NCI-H2029 treated with DMSO at 0.1 percent for 48 hours (cell line): ENCODE measurements at places on chromosomes 4 and X.

- no peak for DNase-seq
Observed at GRCh38 chr4:108695062-108695461, 44.7 kb downstream of the OSTC start.

GRCh38 chrX:153537526-153538295, 20.3 kb downstream of the ATP2B3 start:
- no peak for DNase-seq

DNA sequence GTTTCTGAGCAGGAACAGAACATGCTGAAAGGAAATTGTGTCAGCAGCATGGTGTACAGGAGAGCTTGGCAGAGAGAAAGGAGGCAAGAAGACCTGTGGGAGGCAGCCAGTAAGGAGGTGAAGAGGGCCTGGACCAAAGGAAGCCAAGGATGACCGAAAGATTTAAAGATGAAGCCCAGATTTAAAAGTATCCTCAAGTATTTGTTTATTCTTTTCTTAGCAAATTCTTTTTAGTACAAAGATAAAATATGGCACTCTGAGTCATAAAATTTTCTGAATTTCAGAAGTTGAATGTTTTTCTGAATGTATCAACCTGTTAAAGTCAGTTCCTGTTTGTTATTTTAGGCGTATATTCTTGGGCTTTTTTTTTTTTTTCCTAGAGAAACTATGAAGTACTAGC, 3.5 kb downstream of the PKD2 start:
- DNase-seq, result no peak

DNA sequence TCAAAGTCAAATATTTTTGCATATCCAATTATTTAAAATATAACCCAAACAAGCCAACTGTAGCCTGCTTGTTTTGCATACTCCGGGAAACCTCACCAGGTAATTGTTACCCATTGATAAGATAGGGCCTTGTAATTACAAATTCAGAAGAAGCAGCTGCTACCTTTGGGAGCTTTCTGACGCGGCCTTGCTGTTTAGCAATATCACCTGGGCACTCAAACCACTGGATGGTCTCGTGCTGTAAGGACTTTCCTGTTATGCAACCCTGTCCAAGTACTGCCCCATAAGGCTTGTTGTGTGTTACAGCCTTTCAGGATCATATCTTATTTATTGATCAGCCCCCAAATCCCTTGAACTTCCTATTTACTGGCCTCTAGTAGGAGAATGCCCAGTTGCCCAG, 52.1 kb downstream of the HS3ST1 start:
- no peak for DNase-seq

- no peak for DNase-seq
Observed at GRCh38 chrX:47191331-47191730, 2.3 kb upstream of the UBA1 start.
